Ovary (tissue), 10 donors: ENCODE measurements at places on chromosomes 13 and 19.

DNA sequence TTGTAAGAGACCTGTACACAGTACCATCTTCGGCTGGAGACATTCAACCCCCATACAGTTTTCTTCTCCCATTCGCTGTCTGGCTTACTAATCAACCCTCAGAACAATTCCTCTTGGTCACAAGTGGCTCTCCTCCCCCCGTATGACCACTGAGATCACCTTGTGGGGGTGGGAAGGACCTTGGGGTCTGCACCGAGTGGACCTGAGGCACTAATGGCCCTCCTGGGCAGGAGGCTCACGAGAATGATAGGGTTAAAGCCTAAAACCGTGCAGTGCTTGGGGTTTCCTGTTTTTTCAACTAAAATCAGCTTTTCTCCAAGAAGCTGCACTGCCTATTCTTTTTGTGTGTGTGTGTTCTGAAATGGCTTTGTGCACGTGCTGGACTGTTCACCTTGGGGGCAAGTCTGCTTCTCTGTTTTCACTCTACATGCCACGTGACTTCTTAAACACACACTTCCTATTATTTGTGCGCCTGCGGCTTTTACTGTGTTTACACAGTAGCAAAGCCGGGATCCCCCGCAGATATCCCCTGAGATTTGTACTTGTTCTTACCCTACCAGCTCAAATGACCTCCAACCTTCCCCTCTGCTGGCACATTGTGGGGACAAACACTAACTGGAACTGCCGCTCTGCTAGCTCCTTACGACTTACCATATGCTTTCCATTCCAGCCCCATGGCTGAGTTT lies 12.3 kb downstream of the RBM26 start:
- no peak for DNase-seq

DNA sequence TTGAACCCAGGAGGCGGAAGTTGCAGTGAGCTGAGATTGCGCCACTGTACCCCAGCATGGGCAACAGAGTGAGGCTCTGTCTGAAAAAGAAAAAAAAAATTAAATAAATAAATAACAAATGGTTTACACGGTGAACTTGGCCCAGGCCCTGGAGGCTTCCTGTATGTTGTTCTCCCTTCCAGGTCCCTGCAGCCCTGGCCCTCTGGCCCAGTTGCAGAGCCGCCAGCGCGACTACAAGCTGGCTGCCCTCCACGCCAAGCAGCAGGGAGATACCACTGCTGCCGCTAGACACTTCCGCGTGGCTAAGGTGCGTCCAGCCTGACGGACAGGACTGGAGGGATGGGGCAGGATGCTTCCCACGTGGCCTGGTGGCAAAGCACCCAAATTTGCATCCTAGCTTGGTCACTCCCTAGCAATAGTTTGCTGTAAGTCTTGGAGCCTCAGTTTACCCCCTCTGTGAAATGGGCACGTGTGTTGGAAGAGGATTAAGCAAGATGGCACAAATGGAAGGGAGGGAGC lies 11.9 kb downstream of the CC2D1A start:
- no peak for DNase-seq

- no peak for DNase-seq
Observed at GRCh38 chr19:13024951-13025697, 29.8 kb downstream of the NFIX start.

- no peak for DNase-seq
Observed at GRCh38 chr19:56310462-56310861, 4.2 kb downstream of the ZSCAN5A start.

- no peak for DNase-seq
Observed at GRCh38 chr13:77386880-77387606, 60.1 kb upstream of the MYCBP2 start.

DNA sequence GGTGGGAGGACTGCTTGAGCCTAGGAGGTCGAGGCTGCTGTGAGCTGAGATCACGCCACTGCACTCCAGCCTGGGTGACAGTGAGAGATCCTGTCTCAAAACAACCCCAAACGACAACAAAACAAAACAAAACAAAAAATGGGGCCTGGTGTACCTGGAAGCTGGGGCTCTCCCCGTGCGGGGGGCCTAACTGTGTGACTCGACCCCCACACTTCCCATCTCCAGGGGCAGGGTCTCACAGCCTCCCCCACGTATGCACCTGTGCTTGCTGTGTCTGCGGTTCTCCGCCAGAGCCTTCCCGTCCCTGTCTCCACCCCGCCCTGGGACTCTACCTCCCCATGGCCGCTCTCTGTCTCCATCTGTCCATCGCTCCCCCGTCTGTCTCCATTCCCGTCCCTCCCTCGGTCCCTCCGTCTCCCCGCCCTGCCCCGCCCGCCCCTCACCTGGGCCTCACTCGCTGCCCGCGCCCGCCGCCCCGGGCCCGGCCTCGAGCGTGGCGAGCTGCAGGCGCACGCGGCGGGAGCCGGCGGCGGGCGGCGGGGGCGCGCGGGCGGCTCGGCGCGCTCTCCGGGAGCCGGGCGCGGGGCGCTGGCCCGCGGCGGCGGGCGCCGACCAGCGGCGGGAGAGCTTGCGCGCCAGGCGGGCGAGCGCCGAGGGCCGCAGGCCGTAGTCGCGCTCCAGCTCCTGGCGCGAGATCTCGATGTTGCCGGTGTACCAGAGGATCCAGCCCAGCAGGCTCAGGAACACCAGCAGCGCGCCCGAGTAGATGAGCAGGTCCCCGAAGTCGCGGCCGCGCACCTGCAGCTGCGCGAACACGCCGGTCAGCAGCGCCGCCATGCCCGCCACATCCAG lies 587 bp downstream of the TMEM238 start:
- peak; percentile 59 for DNase-seq

DNA sequence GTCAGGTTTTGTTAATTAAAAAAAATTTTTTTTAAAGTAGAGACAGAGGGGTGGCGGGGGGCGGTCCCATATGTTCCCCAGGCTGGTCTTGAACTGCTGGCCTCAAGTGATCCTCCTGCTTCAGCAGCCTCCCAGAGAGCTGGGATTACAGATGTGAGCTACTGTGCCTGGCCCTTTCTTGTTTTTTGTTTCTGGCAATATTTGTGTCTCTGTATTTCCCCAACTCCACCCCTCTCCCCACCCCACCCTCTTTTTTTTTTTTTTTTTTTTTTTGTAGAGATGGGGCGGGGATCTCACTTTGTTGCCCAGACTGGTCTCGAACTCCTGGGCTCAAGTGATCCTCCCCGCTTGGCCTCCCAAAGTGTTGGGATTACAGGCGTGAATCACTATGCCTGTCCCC lies 600 bp upstream of the CAPN12 start:
- DNase-seq: no peak

- DNase-seq: no peak
Observed at GRCh38 chr13:51440381-51440780, 12.5 kb downstream of the INTS6 start.

GRCh38 chr19:8148410-8149260 lies 757 bp downstream of the FBN3 start:
- DNase-seq: no peak

GRCh38 chr13:25281935-25282332 lies 5.4 kb downstream of the MTMR6 start:
- no peak for DNase-seq

DNA sequence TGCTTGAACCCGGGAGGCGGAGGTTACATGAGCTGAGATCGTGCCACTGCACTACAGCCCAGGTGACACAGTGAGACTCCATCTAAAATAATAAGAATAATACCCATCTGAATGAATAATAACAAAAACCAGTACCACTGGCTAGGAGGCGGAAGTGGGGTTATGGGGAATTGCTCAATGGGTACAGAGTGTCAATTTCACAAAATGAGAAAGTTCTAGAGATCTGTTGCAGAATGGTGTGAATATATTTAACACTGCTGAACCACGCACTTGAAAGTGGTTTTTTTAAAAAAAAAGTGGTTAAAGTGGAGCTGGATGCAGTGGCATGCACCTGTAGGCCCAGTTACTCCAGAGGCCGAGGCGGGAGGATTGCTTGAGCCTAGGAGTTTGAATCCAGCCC lies 18.5 kb downstream of the KLF2 start:
- DNase-seq: no peak

GRCh38 chr13:111296417-111296816 lies 24.0 kb upstream of the TEX29 start:
- DNase-seq: no peak

DNA sequence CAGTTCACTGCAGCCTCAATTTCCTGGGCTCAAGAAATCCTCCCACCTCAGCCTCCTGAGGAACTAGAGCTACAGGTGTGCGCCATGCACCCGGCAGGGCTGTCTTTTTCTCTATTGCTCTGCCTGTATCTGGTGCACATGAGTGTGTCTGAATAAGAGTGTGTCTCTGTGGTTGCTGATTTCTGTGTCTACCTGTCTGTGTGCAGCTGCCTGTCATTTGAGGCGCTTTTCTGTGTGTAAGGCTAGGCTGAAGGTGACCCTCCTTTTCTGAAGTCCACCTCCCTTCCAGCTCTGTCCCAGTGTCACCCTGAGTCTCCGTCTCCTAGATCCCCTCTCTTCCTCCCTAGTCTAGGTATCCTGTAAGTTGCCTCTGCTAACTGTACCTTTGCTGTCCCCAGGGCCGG lies 1.5 kb upstream of the PRR12 start:
- DNase-seq: no peak

DNA sequence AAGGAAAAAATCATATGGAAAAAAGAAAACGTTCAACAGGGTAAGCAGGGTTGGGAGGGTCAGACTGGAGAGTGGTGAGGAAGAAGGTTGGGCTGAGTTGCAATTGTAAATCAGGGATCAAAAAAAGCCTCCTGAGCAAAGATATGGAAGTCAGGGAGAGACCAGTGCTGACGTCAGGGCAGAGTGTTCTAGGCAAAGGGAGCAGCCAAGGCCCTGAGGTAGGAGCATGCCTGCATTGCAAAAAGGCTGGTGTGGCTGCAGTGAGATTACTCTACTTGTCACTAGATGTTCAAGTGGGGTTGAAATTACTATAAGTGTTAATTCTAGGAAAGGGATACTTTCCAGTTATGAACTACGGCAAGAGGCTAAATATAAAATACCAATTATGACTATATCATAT lies 562.0 kb downstream of the MYO16 start:
- no peak for DNase-seq
